ENCODE measurements at places on chromosomes 3 and 15.

- DNase-seq, result no peak
Measured at GRCh38 chr3:8623741-8624140, 20.9 kb downstream of the SSUH2 start.

DNA sequence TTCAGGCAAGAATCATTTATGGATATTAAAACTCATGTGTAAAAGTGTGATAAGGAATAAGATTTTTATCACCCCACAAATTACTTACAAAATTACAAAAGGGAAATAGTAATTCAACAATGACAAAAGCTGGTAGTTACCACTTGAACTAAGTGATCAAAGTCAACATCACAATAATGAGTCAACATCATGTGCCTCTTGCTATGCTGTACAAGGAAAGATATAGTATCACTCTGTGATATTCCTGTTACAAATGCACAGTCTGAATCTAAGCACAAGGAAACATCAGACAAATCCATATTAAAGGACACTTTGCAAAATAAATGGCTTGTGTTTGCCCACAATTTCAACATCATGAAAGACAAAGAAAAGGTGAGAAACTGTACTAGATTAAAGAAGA lies 90.5 kb upstream of the PLCL2 start:
- DNase-seq, result no peak

- no peak for DNase-seq
Measured at GRCh38 chr3:14398797-14399106, 3.7 kb upstream of the SLC6A6 start.

DNA sequence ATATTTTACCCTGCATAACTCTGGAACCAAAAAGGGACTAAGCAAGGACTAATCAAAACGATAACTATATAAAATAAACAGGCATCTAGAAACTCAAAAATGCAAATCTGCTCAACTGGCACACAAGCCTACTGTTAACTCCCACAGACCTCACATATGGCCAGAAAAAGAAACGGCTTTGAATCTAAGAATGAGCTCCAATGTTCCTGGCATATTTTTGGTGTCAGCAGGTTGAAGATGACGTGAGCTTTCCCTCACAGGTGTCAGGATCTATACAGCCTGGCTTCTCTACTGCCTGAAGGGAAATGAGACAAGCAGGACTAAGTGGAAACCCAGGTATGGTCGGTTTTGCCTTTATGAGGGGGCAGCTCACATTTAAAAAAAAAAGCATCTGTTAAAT lies 120.1 kb upstream of the SPATA12 start:
- no peak for DNase-seq

GRCh38 chr3:164752812-164753211 lies 325.5 kb downstream of the SI start:
- DNase-seq, result no peak

GRCh38 chr15:75043509-75044257 lies 20.3 kb downstream of the PPCDC start:
- peak; percentile 39 for DNase-seq

- no peak for DNase-seq
Measured at GRCh38 chr3:102457644-102458043, 22.8 kb downstream of the ZPLD1 start.

GRCh38 chr15:96225642-96226259 lies 104.7 kb upstream of the NR2F2 start:
- DNase-seq, result no peak

GRCh38 chr15:38885471-38885952 lies 320.9 kb upstream of the RASGRP1 start:
- no peak for DNase-seq

- no peak for DNase-seq
Measured at GRCh38 chr3:50177346-50177745, 14.1 kb upstream of the GNAT1 start.

DNA sequence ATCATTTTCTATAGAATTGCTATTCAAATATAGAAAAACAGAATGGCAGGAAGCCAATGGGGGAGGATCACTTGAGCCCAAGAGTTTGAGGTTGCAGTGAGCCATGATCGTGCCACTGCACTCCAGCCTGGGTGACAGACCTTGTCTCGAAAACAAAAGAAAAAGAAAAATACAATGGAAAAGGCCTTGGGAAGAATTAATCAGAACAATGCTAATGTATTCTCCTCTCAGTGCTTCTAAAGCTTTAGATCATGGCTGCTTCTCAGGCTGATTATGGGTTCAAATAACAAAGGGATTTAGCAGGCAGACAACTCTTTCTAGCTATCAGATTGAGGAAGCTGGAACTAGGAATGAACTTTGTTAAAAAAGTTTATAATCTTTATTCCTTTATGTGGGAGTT lies 115.8 kb downstream of the PDCD6IP start:
- DNase-seq, result no peak

DNA sequence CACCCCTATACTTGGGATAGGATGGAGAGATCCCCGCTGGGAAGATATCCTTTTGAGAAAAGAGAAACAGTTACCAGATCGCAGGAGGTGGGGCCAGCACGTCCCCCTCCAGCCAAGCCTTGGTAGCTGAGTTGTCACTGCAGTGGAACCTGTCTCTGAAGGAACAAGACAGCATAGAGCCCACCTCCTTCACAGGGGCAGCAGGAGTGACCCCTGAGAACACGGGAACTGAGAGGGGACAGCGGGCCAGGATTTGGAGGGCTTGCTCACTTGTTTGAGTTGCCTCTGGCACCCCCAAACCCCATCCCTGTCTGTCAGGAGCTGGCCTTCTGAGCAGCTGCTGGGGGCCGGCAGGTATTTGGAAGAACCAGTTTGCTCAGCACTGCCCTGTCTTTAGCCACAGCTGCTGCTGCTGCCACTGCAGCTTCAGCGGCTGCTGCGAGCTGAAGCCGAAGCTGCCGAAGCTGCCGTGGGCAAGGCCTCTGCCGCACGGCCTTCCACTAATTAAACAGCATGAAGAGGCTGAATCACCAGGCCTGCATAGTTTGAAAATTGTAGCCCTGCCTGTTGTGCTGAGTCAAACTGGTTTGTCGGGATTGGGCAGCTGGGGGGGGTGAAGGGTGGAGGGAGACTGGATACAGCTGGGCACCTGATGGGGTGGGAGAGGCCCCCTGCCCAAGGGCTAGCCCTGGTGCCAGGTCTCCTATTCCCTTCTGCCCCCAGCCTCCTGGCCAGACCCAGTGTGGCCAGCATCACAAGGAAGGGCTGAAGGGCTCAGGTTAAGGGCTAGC lies 4.0 kb downstream of the EPHB3 start:
- no peak for DNase-seq

DNA sequence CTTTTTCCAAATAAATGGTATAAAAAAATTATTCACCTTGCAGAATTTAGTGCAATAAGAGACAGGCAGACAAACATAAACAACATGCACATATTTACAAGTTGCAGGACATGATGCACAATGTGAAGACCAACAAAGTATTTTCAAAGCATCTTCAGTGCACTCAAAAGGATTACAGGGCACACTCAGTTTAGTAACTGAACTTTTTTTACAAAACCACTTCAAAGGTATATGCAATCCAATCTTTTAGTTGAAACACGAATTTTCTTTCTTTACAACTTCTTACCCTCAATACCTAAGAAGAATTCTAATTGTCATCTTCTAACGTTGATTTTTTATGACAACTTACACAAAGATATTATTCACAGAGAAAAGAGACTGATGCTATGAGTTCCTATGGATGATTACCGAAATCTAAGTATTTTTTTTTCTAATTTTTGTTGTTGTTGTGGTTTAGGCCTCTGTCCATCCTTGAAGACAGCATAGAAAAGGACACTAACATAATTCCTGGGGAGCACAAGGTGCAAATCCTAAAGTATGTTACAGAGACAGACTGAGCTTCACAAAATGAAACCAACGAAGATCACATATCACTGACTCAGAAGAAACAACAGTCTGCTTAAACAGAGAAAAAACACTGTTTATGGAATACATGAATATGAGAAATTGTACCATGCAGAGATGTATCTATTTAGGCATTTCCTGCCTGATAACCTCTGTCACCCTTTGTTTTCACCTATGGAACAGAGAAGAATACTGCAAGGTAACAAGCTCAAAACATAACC lies 50.3 kb downstream of the ZMAT3 start:
- no peak for DNase-seq

DNA sequence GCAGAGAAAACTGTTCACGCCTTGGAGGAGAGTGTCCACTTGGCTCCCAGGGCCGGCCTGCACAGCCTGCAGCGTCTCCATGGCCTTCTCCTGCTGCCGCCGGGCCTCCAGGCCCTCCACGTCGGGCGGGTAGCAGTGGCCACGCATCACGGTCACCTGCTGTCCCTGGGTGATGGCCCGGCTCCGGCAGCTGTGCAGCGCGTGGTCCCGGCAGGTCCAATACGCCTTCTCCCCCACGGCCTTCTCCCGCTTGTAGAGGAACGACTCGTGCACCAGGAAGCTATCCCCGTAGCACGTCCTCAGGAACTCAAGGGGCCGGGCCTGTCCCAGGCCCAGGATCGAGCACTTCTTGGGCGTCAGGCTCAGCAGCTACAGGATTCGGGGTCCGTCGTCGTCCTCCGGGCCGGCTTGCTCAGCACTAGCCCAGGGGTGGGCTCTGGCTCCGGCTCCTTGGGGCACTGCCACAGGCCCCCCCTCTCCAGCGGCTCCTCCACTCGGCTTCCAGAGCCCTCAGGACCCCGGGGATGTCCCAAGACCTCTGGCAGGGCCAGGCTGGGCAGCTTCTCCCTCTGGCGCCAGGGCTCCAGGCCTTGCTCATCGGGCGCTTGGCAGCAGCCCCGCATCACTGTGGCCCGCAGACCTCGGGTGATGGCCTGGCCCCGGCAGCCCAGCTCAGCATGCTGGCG lies 83.6 kb upstream of the FXR1 start:
- DNase-seq, result no peak

- no peak for DNase-seq
Measured at GRCh38 chr3:145754605-145755289, 406.2 kb downstream of the PLOD2 start.

DNA sequence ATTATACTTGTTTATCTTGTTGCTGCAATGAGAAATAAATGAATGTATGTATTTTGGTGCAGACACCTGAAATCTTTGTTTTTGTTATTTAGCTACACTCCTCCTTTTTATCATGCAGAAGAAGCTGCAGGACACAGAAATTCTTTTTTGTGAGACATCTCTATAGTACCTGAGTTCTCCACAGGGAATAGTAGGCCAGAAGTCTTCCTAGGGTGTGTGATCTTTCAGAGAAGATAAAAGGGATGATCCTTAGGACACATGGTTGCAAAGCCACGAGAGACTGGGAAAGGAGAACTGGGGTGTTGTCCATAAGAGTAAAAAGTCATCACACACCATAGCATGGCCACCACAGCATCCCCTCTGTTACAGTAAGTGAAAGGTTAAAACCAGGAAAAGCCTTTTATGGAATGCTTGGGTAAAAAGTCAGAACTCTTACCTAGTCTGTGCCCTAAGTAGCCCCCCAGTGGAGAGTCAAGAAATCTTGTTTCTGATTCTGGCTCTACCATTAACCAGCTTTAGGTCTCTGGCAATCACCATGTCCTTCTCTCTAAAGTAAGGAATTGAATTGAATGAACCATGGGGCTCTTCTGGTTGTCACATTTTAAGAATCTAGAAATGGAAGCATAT lies 31.9 kb upstream of the ADGRG7 start:
- no peak for DNase-seq

- DNase-seq, result peak; percentile 17
Measured at GRCh38 chr3:138653567-138653966, 45.0 kb downstream of the FAIM start.

- DNase-seq, result no peak
Measured at GRCh38 chr3:126850370-126851085, 132.4 kb upstream of the PLXNA1 start.

- DNase-seq, result no peak
Measured at GRCh38 chr3:157785102-157785826, 282.0 kb upstream of the VEPH1 start.

- peak; percentile 43 for DNase-seq
Measured at GRCh38 chr3:56787258-56787775, 14.4 kb downstream of the ARHGEF3 start.

DNA sequence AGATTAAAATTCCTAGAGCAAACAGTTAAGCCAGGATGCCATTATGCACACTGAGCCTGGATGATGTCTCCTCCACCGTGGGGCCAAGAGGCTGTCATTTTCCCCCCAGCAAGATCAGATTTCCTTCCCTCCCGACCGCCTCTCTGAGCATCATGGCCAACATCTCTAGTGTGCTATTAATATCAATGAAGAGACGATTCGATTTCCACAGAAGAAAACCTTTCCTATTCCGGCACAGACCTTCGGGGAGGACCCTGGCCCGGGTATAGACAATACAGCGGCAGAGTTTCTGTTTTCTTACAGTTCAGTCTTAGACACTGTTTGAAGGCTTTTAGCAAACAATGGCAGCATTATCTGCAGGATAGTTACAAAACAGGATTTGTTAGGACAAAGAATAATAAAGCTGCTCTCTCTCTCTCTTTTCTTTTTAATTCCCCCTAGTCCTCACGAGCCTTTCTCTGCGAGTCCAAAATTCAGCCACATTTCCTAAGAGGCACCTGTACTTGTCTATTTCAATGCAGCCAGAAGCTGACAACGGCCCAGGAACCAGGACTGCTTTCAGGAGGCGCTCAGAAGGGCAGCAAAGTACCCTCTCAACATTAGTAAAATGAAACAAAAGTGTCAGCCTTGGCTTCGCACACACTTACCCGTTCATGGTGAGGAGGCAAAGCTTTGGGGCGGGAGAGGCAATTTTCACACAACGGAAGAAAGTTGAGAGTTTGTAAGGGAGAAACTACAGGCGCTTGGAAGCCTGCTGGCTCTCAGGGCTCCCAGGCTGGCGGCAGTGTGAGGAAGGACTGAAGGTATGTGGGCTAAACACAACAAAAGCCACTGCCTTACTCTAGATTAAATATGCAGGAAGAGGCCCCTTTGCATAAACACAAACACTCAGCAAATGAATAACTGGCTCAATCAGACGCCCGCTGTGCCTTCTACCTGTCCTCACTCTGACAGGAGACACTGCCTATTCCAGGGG lies 278.0 kb downstream of the FOXP1 start:
- DNase-seq, result peak; percentile 45

GRCh38 chr3:179146911-179147513 lies 1.1 kb upstream of the PIK3CA start:
- DNase-seq, result no peak

DNA sequence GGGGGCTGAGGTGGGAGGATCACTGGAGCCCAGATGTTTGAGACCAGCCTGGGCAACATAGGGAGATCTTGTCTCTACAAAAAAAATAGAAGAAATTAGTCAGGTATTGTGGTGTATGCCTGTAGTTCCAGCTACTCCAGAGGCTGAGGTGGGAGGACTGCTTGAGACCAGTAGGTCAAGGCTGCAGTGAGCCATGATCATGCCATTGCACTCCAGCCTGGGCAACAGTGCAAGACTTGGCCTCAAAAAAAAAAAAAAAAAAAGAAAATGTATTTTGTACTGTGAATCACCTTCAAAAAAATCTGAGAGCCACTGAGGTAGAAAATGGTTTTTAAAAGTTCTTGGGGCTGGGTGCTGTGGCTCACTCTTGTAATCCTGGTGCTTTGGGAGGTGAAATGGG lies 4.6 kb downstream of the SNX4 start:
- no peak for DNase-seq

DNA sequence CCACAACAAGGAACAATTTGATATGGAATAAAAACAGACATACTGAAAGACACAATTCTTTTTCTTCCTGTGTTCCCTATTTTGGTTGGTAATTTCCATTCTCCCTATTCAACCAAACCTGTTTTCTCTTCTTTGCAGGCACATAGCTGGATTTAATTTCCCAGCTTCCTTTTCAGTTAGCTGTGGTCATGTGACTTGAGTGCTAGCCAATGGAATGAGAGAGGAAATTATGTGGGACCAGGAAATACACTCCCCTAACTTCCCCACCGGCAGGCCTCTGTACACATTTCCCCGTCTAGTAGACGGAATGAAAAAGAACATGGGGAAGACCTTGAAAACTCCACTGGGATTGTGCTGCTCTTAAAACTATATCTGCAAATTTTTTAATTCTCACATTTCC lies 351.6 kb downstream of the TBC1D5 start:
- DNase-seq, result no peak

All from natural killer cell (primary cell).